NCI-H1092 treated with DMSO at 0.1 percent for 48 hours (cell line): ENCODE measurements at places on chromosomes 5 and 9.

DNA sequence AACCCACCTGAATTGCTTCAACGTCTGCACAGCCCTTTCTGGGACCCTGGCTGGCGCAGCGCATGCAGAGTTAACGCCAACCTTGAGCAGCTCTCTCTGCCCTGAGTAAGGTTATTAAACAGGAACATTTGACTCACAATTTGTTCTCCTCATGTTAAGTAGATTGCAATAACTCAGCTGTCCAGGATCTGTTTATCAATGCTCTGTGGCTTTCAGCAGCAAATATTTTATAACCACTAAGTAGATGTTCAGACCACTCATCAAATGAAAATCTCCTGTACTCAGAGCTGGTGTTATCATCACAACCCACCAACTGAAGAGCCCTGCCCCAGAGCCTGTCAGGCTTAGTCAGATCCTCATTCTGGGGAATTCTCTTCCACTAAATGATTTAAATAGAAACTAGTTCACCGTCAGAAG, 403.0 kb downstream of the ZNF608 start:
- DNase-seq, result no peak

DNA sequence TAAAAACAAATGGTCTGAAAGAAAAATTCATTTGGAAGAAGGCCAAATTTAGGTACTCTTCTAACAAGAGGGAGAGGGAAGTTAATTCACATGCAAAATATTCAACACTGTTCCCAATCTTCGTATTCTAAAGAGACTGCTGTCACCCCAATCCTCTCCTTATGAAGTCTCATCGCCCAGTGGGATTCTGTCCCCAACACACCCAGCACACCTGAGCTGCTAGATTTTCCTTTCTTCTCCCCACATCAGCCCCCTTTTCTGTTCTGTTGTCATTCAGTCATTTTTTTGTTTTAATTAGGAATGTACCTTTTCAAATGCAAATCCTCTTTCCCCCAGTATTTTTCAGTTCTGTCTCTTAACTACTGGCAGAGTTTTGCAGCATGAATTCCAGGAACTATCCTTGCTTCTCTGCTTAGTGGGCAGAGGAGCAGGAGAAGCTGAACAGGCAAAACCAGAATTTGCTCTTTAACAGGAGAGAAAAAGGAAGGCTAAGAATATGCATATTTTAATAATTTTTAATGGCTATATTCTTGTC, 366.9 kb downstream of the MAN2A1 start:
- DNase-seq, result no peak

DNA sequence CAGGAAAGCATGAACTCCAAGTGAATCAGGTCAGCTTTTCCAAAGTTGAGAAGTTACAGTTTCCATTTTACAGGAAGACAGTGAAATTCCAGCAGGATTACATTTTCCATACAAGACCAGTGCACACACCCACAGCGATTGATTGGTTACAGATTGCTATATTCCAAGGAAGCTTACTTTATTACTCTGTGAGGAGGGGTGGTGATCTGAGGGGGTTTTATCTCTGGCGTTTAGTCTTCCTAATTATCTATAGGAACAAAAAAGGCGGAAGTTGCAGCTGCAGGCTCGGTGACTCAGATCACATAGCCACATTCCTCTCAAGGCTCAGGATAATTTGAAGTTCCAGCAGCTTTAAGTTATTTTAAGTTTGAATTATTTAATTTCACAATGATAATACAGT, 450.4 kb upstream of the NMUR2 start:
- no peak for DNase-seq

DNA sequence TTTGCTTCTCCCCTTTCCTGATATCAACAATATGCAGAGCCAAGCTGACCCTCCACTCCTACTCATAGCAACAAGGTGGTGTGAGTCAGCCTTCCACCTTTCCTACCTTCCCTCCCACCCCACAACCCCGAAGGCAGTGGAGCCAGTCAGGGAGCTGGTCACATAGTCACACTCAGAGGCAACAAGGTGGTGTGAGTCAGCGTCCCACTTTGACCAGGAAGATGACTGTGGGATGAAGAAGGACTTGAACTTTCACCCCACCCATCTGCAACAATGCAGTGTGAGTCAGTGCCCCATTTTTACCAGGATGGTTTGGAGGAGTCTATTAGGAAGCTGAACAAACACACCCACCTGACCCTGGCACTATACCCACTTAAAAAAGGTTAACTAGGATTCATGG, 30.1 kb upstream of the ZNF782 start:
- DNase-seq, result no peak

- DNase-seq, result peak; percentile 1
These were observed 462.7 kb upstream of the CD180 start for GRCh38 chr5:67659288-67659687.

GRCh38 chr5:35765921-35766320, 90.8 kb upstream of the IL7R start:
- DNase-seq, result no peak

GRCh38 chr9:38016375-38017135, 52.5 kb downstream of the SHB start:
- no peak for DNase-seq
